ENCODE measurements at places on chromosomes 7 and 10. TPM values are rescaled to one million over a fixed set of nuclear protein-coding genes. Genes with fewer than 3 reads are reported as not detected.

Gene KLF14
- total RNA-seq: not detected

Gene AGAP5
- 6.7 TPM for total RNA-seq

Gene UFSP1
- total RNA-seq: 2.3 TPM

Gene HYAL4
- not detected for total RNA-seq

Gene LEP
- total RNA-seq: not detected

Gene NEUROD6
- not detected for total RNA-seq

Gene GRM3
- not detected for total RNA-seq

Gene MMP21
- not detected for total RNA-seq

Gene DNAJB9
- total RNA-seq: 7.9 TPM

Gene TUBB8
- not detected for total RNA-seq

Gene PRKG1
- not detected for total RNA-seq

Gene SUV39H2
- 46.0 TPM for total RNA-seq

DNA sequence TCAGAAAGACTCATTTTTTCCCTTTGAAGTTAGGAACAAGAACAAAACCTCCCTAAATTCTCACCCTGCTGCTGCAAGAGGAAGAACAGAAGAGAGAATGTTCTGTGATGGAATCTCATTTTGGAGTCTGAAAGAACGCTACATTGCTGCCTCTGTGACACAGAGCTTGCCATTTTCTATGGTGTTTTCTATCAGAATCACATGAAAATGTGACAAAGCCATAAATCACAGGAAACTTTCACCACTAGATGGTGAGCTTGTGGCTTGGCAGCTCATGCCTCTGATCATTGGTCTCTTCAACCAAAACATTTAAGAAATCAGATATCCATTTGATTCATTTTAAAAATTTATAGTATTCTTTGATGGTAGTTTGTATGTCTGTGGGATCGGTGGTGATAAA, 82.9 kb downstream of the CADPS2 start:
- DNase-seq: no peak

- no peak for DNase-seq
These were observed 107.5 kb downstream of the DOCK1 start for GRCh38 chr10:127012769-127013152.

DNA sequence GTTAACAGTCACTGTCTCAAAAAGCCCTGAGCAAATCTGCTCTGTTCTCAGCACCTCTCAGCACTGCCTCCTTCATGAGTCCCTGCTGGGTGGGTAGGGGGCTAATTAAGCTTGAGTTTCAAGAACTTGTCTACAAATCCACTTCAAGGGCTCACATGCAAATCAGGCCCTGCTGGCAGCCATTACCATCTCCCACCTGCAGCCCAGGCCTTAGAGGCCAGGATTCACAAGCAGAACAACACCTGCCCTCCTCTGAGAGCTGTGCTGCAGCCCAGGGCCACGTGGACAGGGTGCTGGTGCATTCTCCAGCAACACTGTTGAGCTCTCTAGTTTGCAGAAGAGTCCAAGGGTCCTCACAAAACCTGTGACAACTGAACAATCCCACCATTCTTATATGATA, 119.2 kb downstream of the DPP6 start:
- no peak for DNase-seq

GRCh38 chr10:100413173-100413572, 49.6 kb upstream of the WNT8B start:
- DNase-seq: no peak

DNA sequence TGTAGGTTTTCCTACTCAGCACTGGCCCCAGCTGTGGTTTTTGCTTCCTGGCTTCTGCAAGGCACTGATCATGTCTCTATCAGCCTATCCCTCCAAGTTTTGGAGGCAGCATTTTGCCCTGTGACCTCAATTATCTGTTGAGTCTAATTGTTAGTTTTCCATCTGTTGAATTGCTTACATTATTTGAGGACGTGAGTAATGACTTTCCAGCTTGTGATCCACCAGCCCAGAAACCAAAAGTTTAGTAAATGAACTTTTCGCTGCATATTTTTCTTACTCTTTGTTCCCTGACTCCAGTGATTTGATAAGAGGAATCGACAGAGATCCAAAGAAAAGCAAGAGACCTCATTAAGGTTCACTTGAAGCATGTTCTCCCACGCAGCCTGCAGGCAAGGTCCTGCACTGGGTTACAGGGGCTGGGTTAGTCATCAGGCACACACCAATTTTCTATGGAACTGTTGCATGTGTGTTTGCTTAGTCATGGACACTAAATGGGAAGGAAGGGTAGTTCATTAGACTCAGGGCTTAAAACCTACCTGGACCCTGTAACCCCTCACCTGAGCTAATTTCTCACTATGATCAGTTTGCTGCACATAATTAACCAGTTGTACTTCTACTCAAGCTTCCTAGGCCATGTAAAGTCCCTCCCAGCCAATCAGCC, 57.2 kb downstream of the AKR1E2 start:
- no peak for DNase-seq

- no peak for DNase-seq
These were observed 219.4 kb downstream of the BUB3 start for GRCh38 chr10:123373591-123373990.

GRCh38 chr7:44257618-44258422, 57.0 kb downstream of the YKT6 start:
- DNase-seq: peak; percentile 78

GRCh38 chr7:130405003-130405402, 24.7 kb downstream of the CPA1 start:
- no peak for DNase-seq

GRCh38 chr10:61628875-61629513, 33.7 kb upstream of the CABCOCO1 start:
- no peak for DNase-seq

DNA sequence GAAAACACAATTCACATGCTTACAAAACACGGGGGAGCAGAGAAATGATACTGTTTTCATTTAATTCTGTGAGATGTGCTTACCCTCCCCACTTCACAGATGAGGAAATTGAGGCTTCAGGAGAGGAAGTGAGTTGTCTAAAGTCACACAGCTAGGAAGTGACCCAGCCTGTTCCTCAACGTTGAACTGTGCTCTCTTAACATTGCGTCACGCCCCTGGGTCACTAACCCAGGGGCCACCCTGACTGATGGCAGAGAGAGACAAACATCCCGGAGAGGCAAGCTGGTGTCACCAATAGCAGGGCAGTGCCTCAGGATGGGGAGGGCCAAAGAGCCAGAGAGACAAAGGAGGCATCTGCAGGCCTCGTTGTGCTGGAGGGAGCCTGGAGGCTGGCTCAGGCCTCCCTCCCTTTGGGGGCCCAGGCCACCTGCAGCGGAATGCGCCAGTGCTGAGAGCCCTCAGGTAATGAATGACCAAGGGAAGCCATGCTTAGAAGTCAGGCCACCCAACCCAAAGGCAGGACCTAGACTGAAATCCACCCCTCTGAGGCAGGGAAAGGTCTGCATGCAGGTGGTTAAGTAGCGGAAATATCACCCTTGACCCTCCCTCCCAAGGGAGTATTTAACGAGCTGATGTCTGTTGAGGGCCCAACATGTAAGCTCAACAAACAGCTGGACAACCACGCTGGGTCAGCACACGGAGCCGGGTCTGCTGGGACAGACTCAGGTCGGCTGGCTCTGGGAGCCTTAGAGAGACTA, 81.3 kb downstream of the C10orf105 start:
- DNase-seq: no peak

- no peak for DNase-seq
These were observed 228.4 kb downstream of the CUX1 start for GRCh38 chr7:102045681-102046372.

DNA sequence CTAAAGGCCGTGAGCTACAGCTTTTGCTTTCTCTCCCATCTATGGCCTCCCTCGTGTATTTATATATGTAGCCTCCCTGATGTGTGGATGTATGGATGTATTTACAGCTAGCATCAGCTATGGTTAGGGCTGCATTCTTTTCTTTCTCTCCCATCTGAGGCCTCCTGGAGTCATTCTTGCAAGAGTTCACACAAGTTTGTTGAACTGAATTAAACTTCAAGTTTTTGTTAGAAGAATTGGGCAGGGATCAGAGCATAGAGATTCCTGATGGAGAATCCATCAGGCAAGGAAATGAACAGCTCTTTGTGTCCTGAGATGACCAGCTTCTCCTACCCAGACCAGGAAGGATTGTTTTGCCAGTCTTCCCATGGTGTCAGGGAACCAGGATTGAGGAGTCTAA, 60.3 kb downstream of the AHCYL2 start:
- no peak for DNase-seq

- DNase-seq: no peak
These were observed 30.3 kb downstream of the ADCYAP1R1 start for GRCh38 chr7:31082447-31082846.

- DNase-seq: no peak
These were observed 181.0 kb downstream of the PRPF18 start for GRCh38 chr10:13767676-13768178.

DNA sequence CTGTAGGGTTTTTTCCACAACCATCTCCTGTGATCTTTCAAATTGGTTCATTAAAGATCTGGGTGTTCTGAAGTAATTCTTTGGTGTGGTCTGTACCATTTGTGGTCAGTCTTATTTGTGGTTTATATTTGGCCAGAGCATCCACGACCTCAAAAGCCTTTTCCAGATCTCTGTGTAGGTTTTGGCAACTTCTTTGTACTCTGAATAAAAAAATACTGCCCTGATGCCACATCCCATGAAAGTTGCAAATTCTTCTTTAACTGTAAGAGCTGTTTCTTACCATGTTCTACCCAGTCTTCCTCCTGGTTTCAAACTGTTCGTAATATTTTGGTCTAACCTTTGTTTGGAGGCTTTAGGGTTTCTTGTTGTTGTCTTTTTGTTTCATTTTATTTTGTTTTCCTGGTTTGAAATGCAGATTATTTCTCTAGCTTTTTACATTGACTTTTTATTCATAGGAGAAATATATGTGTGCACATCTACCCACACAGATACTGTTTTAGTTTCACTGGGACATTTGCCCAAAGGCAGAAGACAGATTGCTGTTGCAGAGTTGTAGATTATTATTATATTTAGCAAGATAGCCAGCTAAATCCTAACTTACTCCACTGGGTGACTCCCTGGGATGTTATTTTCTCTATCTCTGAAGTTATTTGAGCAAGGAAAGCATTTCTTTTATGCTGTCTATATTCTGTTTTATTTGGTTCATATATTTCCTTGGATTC, 123.2 kb upstream of the SAMD8 start:
- no peak for DNase-seq

DNA sequence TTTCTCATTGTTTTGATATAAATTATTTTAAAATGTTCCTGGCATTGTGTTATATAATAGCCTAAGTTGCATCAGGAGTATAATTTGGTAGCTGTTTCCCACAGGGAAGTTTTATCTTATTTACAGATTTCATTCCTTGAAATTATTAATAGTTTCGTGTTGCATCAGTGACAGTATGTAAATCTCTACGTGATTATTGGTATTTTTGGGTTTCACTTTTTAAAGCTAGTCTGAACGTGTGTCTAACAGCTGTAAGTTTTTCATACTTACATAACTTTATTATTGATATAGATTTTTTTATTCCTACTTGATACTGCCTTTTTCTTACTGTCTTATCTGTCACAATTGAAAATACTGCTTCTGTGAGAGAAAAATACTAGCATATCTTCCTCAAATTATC, 167.9 kb downstream of the PHF14 start:
- DNase-seq: no peak

GRCh38 chr7:111333010-111333409, 229.3 kb downstream of the IMMP2L start:
- DNase-seq: no peak

DNA sequence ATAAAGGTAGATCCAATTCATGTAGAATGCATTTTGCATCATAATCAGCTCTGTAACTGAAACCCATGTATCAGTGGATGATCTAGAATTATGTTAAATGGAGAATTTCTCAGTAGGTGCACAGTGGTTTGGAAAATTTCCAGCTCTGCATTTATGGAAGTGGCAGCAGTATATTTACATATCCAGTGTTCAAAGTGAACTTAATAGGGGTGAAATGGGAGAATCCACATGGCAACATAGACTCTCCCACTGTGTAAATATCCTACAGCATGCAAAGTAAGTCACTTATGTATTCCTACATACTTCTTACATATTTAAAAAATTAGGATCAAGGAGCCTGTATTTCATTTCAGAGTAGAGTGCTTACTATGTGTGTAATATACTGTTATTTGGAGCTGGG, 35.3 kb downstream of the CDC14C start:
- no peak for DNase-seq

DNA sequence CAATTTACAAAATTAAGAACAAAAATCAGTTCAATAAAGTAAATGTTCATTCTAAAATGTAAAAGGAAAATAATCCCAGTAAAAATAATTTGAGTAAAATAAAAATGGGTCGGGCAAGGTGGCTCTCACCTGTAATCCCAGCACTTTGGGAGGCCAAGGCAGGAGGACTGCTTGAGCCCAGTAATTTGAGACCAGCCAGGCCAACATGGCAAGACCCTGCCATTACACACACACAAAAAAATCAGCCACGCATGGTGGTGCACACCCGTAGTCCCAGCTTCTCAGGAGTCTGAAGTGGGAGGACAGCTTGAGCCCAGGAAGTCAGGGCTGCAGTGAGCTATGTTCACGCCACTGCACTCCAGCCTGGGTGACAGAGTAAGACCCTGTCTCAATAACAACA, 34.4 kb downstream of the CNOT4 start:
- no peak for DNase-seq

DNA sequence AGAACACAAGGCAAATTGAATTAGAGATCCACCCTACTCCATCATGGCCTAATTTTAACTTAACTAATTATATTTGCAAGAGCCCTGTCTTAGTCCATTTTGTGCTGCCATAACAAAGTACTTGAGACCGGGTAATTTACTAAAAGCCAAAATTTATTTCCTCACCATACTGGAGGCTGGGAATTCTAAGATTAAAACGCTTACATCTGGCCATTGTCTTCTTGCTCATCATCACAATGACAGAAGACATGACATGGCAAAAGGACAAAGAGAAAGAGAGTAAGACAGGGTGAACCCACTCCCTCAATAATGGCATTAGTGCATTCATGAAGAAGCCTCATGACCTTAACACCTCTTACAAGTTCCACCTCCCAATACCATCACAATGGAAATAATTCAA, 1068.6 kb downstream of the DNAJB9 start:
- DNase-seq: no peak

- no peak for DNase-seq
These were observed 673.0 kb upstream of the AUTS2 start for GRCh38 chr7:68925241-68925640.

GRCh38 chr7:50962962-50963374, 180.3 kb upstream of the GRB10 start:
- DNase-seq: peak; percentile 2

DNA sequence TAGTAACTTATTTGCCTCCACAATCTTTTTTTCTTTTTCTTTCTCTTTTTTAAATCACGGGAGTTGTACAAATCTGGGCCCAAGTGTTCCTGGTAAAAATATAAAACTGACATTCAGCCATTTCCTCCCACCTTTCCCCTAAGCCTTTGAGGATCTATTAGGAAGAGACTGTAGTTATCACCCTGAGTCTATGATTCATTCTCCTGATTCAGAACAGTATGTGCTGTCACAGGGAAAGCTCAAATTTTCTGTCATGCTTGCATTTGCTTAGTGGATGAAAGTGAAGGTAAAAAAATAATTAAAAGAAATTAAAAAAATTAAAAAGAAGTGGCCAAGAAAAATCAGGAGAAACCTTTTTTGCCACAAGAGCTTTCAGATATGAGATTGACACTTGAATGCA, 71.7 kb downstream of the KIF20B start:
- no peak for DNase-seq

- DNase-seq: no peak
These were observed 2.7 kb upstream of the PRXL2A start for GRCh38 chr10:80405626-80406025.

GRCh38 chr7:73892003-73892999, 31.3 kb downstream of the TMEM270 start:
- no peak for DNase-seq
